ENCODE measurements at places on chromosomes 4 and X.

DNA sequence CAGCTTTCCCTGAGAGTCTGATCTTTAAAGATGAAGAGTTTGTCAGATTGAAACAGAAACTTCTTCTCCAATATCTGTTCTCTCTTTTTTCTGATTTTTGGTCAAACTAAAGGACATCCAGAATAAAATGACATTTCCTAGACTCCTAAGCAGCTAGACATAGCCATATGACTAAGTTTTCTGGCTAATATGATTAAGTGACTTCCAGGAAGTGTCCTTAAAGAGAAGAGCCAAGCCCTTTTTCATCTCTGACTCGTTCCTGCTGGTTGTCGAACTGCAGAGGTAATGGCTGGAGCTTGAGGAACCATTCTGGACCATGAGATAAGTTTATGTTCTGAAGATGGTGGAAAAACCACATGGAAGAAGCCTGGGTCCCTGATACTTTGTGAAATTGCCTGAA lies 546.0 kb downstream of the BCOR start:
- no peak for DNase-seq

- no peak for DNase-seq
Observed at GRCh38 chr4:107037199-107037584, 1.1 kb upstream of the DKK2 start.

GRCh38 chrX:16137416-16138107 lies 14.2 kb downstream of the GRPR start:
- DNase-seq: no peak

DNA sequence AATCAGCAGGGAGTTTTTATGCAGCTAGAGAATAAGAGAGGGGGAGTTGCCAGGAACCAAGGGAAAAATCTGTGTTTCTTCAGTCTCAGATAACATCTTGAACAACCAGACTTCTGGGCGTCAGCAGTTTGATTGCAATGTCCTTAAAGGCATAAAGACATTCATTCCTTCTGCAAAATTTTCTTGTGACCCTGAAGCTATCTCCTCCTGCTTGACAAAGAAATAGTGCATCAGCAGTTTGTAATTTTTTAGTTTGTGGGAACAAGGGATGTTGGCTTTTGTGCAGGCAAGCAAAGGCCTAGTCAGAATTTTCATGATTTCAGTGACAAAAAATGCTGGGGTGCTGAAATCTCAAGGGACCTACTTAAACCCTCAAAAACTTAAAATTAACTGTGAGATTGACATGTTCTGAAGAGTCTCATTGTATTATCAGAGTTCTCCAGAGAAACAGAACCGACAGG lies 125.8 kb upstream of the UNC5C start:
- DNase-seq: no peak

DNA sequence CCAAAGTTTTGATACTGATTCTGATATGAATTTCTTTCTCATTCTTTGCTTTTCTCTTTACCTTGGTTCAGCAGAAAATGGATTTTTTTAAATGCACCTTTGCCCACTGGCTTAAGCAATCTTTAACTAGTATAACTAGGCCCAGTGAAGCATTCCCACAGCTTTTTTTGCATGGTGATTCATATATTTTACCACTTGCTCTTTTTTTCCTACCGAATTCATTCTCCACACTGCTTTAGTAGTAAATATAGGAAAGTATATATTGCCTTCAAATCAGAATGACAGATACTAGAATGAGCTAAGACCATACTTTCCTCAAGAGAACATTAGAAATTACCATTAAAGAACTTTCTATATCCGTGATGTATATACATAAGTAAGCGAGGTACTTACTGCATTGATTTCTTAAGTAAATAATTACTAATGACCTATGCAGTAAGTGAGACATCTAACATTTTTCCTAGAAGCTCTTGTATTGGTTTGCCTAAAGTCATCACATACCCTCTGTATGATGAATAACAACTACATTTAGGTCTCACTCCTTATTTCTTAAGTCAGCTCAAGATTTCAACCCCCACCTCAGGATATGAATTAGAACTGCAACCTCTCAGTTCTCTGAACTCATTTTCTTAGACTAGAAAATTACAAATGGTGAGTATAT lies 44.2 kb downstream of the SLC4A4 start:
- DNase-seq: no peak

GRCh38 chrX:69055193-69055592 lies 110.1 kb downstream of the PJA1 start:
- no peak for DNase-seq

GRCh38 chr4:52788806-52789205 lies 37.6 kb upstream of the ERVMER34-1 start:
- DNase-seq: no peak

GRCh38 chr4:81447566-81448229 lies 24.0 kb downstream of the RASGEF1B start:
- DNase-seq: no peak

DNA sequence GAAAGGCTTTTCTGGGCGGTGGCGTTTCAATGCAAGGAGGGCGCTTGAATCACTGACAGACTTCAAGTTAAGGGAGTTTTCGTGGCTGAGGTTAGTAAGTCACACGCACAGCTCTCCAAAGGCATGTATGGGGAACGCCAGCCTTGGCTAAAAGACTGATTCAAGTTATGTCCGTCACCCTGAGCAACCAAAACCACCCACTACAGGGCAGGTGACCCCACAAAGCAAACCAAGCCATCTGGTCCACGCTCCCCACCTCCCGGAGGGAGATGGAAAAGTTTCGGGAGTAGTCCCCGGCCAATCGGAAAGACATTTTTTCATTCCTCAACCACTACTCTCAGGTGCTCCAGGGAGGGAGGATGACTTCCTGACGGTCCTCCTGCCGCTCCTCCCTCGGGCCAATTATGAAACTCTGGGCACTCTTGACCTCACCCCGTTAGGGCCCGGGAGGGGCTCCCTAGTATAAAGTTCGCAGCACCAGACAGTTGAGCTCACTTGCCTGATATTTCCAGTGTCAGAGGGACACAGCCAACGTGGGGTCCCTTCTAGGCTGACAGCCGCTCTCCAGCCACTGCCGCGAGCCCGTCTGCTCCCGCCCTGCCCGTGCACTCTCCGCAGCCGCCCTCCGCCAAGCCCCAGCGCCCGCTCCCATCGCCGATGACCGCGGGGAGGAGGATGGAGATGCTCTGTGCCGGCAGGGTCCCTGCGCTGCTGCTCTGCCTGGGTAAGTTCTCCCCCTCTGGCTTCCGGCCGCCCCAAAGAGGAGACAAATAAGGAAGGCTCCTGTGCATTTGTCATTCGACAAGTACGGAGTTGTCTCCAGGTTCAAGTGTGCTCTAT lies at the start of gene EREG:
Gene EREG (plus strand): TSS at position 494 of the 840 bp plus-strand sequence. CDS start 164 bp downstream, at position 658.
- no peak for DNase-seq

DNA sequence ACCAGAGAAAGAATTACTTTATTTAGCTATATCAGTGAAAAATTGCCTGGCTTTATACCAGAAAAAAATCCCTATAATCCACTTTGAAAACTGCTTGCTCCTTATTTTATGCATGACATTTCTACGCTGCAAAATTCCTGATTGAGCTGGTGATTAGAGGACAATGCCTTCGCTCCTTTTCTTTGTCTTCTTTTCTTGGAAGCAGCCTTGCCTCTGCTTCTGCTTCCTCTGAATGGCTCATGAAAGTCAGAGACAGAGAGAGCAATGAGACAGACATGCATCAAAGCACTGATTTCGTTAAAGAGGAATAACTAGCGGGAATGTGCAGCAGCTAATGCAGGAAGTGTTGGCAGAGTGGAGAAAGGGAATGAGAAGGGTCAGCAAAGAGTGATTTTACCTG lies 294.3 kb upstream of the IGFBP7 start:
- DNase-seq: no peak

- DNase-seq: no peak
Observed at GRCh38 chr4:78167510-78167909, 110.4 kb downstream of the FRAS1 start.

GRCh38 chr4:33072298-33073089 lies 2352.3 kb downstream of the PCDH7 start:
- DNase-seq: no peak

GRCh38 chr4:147638942-147639341 lies 21.7 kb downstream of the TMEM184C start:
- DNase-seq: no peak

DNA sequence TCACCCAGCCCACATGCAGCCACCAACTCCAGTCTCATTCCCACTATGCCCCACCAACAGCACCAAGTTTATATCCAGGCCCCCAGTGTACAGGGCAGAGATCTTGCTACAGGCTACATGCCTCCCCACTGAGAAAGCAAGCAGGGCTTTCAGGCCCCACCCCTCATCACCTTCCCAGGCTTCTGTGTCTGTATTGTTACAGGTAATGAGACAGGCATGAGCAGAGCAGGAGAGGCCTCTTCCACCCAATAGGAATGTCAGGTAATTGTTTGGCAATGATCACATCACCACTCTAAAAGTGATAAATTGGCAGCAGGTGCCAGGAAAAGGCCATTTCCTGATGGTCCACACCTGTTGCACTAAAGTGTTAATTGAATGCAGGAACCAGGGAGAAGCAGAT lies 102.5 kb downstream of the ZNF518B start:
- DNase-seq: no peak

- no peak for DNase-seq
Observed at GRCh38 chr4:168844353-168845049, 165.6 kb downstream of the CBR4 start.
